ENCODE measurements at places on chromosomes 4 and X. TPM values are rescaled to one million over a fixed set of nuclear protein-coding genes. Genes with fewer than 3 reads are reported as not detected.

Gene SRPK3
- 253 TPM for polyA plus RNA-seq

Gene TEC
- polyA plus RNA-seq, result 1.3 TPM

Gene HPSE
- polyA plus RNA-seq, result 0.55 TPM

Gene YTHDC1
- 72.8 TPM for polyA plus RNA-seq

Gene SH3TC1
- 6.8 TPM for polyA plus RNA-seq

Gene NEXMIF
- polyA plus RNA-seq, result 0.31 TPM

Gene KLB
- polyA plus RNA-seq, result 0.09 TPM

Gene ASB12
- polyA plus RNA-seq, result 20.3 TPM

Gene NBDY
- polyA plus RNA-seq, result 52.5 TPM

Gene GPR34
- polyA plus RNA-seq, result 8.0 TPM

Gene AADAT
- polyA plus RNA-seq, result 11.5 TPM

- DNase-seq, result no peak
Observed at GRCh38 chrX:40936827-40937226, 148.4 kb upstream of the USP9X start.

GRCh38 chr4:98394134-98394533 lies 132.9 kb downstream of the RAP1GDS1 start:
- DNase-seq, result no peak

DNA sequence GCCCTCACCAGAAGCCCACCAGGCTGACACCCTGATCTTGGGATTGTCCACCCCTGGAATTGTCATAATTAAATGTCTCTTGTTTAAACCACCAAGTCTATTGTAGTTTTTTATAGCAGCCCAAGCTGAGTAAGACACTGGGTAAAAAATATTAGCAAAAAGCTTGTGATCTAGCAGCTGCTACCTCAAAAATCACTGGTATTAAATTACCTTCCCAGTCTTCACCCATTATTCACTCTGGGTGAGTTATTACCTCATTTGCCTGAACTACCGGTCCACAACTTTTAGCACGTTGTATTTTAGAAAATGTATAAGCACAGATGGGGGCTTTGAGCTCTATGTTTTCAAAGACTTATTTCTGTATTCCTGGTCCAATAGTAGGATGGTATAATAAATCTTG lies 12.0 kb upstream of the TRIM61 start:
- DNase-seq, result no peak

GRCh38 chrX:123988423-123989111 lies 27.1 kb downstream of the STAG2 start:
- no peak for DNase-seq

GRCh38 chr4:88276952-88277710 lies 7.2 kb downstream of the PPM1K start:
- DNase-seq, result peak; percentile 32

DNA sequence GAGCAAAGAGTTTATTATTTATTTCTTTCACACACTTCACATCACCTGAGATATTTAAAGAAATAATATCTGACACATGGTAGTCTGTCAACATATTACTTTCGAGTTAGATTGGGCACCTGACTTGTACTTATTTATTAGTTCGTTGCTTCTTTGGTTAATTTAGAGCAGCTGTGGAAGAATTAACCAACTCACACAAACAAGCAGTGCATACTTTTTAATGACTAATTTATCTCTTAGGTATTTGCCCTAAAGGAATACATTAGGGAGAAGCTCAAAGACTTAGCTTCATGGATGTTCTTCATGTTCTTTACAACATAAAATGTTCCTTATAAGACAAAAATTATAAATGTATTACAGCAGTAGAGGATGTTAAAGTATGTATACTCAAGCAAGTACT lies 242.9 kb downstream of the ARHGAP24 start:
- no peak for DNase-seq

GRCh38 chr4:128289523-128290158 lies 2.0 kb upstream of the PGRMC2 start:
- no peak for DNase-seq

DNA sequence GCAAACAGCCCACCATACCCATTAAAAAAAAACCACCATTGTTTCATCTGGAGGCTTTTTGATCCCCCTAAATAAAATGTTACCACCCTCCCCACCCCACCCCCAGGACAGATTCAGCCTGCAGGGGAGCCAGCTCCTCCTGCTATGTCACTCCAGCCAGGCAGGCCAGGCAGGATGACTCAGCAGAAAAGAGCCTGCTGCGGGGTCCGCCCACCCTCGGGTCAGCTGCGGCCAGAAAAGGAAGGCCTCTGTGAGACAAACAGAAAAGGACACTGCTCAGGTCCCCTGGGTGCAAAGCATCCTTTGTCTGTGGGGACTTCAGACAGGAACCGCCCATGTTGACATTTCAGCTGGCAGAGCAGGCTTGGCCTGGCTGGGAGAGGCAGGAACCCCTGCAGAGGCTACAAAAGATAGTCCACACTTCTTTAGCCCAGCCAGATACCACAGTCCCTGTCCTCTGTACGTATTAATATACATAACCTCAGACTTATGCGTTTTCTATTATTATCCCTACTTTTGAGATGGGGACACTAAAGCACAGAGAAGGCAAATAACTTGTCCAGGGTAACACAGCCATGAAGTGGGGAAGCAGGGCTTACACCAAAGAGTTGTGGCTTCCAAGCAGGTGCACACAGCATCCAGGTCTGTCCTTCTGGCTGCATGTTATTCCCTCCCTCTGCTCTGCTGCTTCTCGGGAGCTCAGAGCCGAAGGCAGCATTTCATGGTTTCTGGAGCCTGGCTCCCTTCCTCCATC lies 147.7 kb downstream of the CPEB2 start:
- peak; percentile 82 for DNase-seq

GRCh38 chr4:41256740-41257256 lies at the start of gene UCHL1:
Gene UCHL1, plus strand, starts transcription at chr4:41256928. Its CDS starts 49 bp downstream, at chr4:41256977.
- peak; percentile 65 for DNase-seq

DNA sequence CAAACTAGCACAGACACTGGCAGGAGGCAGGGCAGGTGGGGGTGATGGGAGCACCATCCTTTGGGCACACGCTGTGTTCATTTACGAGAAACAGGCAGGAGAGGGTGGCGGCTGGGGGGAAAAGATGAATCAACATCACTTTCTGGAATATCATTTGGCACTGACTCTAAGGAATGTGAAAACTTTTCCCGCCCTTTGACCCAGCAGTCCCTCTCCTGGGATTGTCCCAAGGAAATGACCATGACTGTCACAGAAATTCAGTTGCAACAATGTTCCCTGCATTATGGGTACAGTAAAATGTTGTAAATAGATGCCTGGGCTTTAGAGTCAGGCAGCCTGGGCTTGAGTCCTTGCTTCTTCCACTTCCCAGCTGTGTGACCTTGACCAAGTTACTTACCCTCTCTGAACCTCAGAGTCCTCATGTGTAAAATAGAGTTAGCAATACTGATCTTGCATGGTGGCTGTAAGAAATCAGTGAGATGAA lies 58.6 kb downstream of the ABLIM2 start:
- peak; percentile 41 for DNase-seq

GRCh38 chr4:82620126-82620735 lies 58.4 kb upstream of the TMEM150C start:
- DNase-seq, result no peak

DNA sequence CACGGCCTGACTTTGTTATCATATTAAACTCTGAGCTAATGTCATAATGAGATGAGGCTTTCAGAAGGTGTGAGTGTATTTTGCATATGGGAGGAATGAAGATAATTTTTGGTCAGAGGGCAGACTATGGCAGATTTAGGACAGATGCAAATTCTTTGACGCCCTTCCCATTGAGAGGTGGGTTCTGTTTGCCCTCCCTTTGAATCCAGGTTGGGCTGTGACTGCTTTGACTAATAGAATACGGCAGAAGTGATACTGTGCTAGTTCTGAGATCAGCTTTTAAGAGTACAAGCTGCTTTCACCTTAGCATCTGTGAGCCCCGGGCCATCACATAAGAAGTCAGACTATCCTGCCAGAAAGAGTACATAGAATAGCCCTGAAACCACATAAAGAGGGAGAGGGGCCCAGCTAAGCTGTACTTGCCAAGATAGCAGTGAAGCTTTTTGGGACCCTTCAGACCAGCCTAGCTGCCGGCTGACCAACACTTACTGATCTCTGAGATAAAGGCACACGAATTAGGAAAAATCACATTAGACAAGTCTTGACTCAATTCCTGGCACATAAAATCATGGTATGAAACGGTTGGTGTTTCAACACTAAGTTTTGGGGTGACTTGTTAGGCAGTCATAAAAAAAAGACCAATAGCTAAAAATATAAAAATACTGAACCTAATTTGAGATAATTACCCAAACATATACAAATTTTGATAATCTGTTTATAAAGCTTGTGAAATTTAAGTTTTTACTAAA lies 166.7 kb upstream of the SH3RF1 start:
- DNase-seq, result no peak

DNA sequence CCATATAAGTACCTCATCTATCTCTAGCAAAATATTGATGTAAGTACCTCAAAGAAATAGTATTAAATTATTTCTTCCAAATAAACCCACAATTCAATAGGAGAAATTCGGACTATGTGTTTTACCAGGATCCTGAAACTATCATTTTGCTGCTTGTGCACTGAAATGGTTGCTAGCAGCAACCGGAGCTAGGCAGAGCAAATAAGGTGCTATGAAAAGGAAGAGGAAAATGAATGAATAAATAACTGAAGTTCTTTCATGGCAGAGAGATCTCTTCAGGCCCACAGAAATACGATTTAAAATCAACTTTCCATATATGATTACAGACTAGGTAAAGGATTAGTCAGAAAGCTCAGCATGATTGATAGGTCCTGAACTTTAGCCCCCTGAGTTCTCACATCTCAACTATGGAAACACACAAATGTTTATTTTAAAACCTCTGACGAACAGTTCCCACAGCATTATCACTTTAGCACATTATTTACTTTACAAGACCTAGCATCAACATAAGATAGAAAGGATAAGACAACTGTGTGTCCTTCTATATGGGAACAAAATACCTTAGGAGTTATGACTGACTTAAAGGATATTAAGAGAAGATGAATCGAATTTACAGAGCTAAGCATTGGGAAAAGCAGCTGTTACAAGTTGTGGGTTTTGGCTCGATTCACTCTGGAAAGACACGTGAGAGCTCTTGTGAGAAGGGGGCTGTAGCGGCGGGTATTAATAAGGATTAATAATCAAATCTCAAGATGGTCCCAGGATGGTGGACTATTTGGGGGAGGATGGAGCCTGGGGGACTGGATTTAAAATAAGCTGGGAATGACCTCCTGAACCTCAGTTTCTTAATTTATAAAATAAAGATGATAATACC lies 104.3 kb downstream of the CORIN start:
- peak; percentile 79 for DNase-seq

- DNase-seq, result no peak
Observed at GRCh38 chr4:138897811-138898226, 117.8 kb upstream of the NOCT start.

GRCh38 chr4:177778623-177779022 lies 336.4 kb upstream of the AGA start:
- no peak for DNase-seq

DNA sequence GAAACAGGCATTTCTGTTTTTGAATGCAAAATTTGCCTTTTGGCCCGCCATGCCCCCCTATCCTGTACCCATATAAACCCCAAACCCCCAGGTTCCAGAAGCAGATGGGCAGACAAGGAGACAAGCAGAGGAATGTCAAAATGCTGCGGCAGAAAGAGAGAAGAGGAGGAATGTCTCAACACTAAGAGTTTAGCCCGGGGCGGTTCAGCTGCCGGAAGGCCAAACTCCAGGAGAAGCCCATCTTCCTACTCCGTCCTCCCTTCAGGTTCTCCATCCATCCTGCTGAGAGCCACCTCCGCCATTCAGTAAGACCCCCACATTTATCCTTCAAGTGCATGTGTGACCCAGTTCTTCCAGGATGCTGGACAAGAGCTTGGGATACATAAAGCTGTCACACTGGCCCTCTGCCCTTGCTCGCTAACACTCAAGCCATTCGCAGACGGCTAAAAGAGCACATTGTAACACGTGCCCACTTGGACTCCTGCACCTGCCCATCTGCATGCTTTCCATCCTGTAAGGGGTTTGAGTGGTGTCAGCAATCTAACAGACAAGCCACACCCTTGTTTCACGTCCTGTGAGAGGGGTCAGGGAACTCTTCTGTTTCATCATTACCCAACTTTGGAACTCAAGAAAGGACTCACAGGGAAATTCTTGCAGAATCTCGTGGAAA lies 31.3 kb downstream of the TLR10 start:
- peak; percentile 45 for DNase-seq

GRCh38 chr4:79576429-79576753 lies 168.4 kb upstream of the GK2 start:
- DNase-seq, result peak; percentile 79

GRCh38 chr4:159722052-159722451 lies 619.2 kb downstream of the RAPGEF2 start:
- no peak for DNase-seq

- no peak for DNase-seq
Observed at GRCh38 chr4:153728151-153728550, 31.7 kb downstream of the RNF175 start.

DNA sequence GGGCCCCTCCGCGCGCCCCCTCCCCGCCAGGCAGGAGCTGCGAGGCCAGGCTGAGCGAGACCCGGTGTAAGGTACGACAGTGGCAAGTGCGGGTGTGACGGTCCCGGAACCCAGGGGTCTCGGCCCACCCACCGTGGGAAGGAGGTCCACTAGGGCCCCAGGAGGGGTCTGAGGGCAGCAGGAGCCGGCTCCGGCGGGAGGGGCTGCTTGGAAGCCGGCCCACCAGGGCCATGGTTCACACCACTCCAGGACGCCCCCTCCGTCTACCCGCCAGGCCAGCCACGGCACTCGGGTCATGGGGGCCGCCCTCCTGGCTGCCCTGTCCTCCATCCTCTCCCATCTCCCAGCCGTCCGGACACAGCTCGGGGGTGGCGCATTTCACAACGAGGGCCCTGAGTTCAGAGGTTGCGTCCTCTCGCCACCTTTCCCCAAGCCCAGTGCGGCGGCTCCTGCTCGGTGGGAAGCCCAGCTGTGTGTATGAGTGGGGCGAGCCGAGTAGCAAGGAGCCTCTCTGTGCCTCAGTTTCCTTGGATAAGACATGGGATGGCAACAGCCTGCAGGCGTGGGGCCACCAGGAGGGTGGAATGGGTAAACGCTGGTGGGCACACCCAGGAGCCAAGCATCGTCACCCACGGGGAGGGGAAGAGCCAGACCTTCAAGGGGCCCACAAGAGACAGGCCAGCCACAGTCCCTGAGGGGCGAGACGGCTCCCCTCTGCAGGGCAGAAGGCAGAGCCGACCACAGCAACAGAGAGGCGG lies 81.3 kb downstream of the FAM53A start:
- DNase-seq, result no peak

GRCh38 chr4:180618396-180618795 lies 1624.8 kb upstream of the TENM3 start:
- no peak for DNase-seq
